Amniotic epithelial cell (primary cell): ENCODE measurements at places on chromosomes 12 and 14.
A peak's percentile ranks its signal among the peaks of the same experiment; 100 is the strongest.

DNA sequence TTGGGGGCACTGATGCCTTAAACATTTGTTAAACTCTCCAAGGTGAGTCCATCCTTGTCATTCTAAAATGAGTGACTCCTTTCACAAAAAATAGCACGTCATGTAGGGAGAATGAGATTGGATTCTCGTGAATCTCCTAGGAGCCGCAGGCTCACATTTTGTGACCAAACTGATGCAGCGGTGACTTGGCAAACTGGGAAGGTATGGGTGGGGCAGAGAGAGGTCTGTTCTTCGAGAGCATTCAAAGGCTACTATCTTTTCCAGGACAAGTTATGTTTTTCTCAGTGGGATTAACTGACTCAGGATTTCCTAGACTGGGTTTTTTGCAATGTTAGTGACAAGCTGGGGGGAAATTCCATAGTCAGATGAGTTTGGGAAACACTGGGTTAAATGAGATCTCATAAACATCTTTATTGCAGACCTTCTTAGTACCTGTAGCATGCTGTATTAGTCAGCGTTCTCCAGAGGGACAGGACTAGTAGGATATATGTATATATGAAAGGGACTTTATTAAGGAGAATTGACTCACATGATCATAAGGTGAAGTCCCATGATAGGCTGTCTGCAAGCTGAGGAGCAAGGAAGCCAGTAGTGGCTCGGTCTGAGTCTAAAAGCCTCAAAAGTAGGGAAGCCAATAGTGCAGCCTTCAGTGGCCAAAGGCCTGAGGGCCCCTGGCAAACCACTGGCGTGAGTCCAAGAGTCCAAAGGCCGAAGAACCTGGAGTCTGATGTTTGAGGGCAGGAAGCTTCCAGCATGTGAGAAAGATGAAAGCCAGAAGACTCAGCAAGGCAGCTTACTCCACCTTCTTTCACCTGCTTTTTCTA lies 61.0 kb downstream of the FOXN4 start:
- DNase-seq, result no peak

- DNase-seq, result no peak
These were observed 17.0 kb upstream of the IL22 start for GRCh38 chr12:68270358-68270757.

- DNase-seq, result no peak
These were observed 78.8 kb downstream of the CRACR2A start for GRCh38 chr12:3673981-3674708.

GRCh38 chr14:89947344-89947743 lies 7.2 kb downstream of the EFCAB11 start:
- DNase-seq, result no peak

- DNase-seq, result peak; percentile 79
These were observed 39.0 kb downstream of the SLC38A4 start for GRCh38 chr12:46786774-46787173.

- peak; percentile 92 for DNase-seq
These were observed 202.7 kb downstream of the PRKD1 start for GRCh38 chr14:29724991-29725390.

DNA sequence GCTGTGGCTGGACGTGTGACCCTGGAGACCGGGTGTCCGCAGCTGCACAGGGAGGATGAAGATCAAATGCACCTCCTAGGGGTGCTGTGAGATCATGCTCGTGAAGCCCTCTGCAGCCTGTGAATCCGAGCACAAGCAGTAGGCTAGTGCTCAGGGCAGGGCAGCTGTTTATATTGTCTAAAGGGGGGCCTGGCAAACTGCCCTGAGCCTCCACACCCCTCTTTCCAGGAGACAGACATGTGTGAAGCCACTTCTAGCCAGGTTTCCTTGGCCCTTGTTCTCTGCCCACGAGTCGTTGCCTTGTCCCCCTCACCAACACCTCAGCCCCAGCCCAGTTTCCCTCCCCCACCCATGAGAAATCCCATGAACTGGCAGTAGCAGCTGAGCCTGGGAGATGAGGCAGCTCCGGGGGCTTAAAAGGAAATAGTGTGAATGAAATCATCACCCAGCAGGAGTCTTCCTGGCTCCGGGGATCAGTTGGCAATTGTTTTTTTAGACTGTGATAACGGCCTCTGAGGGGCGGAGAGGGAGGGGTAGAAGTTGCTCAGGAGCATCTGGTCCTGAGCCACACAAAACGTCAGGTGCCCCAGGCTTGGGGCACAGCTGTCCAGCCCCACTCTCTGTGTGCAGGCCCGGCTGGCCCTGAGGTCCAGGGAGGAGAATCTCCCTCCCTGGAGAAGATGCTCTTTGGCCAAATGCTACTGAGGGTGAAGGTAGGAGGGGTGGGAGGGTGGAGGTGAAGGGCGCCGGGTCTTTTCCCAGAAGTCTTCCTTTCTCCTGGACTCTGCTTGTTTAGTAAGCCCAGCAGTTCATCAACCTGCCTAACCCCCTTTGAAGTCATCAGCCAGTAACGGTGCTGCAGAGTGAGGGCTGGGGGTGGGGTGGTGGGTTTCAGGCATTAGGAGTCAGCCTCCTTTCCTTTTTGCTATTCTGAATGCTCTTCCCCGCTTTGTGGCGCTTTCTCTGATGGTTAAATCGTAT lies 4.0 kb downstream of the FGF6 start:
- DNase-seq, result no peak

- no peak for DNase-seq
These were observed 369.2 kb downstream of the NAV3 start for GRCh38 chr12:78199926-78200325.

DNA sequence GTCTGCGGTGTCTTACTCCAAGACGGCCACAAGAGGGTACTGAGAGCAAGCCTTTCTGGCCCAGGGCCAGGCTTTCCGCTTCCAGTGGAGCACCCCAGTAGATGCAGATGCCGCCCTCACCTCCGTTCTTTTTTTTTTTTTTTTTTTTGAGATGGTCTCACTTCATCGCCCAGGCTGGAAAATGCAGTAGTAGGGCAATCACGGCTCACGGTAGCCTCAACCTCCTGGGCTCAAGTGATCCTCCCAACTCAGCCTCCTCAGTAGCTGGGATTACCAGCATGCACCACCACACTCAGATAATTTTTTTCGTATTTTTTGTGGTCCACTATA lies 5.6 kb upstream of the LBHD2 start:
- peak; percentile 72 for DNase-seq

DNA sequence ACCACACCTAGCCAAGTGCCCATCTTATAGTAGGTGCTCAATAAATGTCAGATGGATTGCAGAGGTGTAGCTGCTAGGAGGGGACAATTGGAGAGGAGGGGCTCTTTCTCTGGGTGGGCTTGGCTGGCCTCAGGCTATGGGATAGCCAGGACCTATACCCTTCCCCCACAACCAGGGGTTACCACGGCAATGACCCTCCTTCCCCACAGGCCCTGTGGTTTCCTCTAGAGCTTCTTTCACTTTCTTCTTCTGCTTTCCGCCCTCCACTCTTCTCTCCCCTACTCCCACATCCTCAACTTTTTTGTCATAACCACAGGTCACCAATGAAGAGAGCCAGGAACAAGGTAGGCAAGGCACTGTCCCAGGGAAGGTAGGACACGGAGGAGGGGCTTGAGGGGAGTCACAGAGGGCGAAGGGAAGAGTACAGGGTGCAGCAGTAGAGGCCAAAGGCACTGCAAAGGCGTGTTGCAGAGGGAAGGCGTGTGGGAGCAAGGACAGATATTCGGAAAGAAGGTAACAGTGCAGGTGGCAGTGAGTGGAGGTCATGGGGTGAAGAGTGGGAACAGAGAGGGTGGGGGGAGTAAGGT lies 1.9 kb upstream of the ITGB7 start:
- DNase-seq, result no peak

- no peak for DNase-seq
These were observed 47.4 kb upstream of the TRAF3 start for GRCh38 chr14:102729825-102730224.

DNA sequence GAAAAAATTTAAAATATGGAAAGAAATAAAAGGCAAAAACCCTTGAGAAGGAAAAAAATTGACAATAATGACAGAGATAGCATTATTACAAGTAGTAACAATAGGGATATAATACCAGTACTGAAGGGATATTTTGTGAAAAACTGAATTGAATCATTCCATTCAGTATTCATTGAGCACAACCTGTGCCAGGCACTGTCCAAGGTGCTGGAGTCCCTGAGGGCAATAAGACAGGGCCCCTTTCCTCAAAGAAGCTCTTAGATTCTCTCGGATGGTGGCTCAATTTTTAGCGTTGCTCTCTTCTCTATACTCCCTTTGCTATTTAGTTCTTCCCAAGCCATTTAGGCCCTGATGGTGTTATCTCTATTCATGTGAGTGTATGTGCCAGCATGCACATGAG lies 34.3 kb upstream of the GAS2L3 start:
- DNase-seq, result peak; percentile 15

GRCh38 chr14:51518711-51519110 lies 133.0 kb upstream of the FRMD6 start:
- no peak for DNase-seq

- DNase-seq, result no peak
These were observed 83.2 kb downstream of the BCL11B start for GRCh38 chr14:99188731-99189191.

GRCh38 chr14:75434138-75434889 lies 6.5 kb downstream of the JDP2 start:
- peak; percentile 72 for DNase-seq

- no peak for DNase-seq
These were observed 220.2 kb upstream of the NAV3 start for GRCh38 chr12:77610446-77610845.

GRCh38 chr12:131939007-131939406 lies 9.9 kb downstream of the PUS1 start:
- no peak for DNase-seq

DNA sequence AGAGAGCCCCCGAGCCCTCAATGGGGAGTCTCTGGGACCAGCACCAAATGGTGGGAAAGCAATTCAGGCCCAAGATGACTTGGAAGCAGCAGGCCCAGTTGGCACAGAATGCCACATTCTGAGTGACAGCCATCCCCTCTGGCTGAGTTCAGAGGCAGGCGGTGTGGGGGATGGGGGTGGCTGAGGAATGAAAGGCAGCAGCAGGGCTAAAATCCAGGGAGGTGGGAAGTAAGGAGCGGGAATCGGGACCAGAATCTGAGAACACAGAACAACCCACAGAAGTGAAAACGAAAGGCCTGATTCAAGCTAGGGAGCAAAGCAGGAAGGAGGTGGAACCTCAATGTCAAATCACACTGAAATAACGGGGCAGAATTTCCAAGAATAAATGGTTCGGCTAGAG lies 171.2 kb downstream of the CALM1 start:
- DNase-seq, result no peak

GRCh38 chr12:13326076-13326475 lies 129.6 kb downstream of the EMP1 start:
- no peak for DNase-seq

DNA sequence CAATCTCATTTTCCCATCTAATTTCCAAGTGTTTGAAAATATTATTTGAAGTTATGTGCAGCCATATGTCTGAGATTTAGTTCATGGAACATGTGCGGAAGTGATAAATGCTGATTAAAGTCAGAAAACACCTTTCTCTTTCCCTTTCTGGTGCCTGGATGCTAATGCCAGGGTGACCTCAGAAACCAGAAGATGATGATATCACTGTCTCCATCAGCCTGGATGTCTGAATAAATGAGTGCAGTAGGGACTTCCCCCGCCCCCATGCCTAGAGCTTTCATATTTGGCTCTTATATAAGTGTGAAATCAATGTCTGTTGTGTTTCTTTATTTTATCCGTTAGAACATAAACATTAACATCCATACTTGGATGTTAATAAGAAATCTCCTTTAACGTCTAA lies 261.9 kb upstream of the LRIG3 start:
- no peak for DNase-seq

GRCh38 chr12:23423097-23423687 lies 526.3 kb downstream of the SOX5 start:
- DNase-seq, result no peak

DNA sequence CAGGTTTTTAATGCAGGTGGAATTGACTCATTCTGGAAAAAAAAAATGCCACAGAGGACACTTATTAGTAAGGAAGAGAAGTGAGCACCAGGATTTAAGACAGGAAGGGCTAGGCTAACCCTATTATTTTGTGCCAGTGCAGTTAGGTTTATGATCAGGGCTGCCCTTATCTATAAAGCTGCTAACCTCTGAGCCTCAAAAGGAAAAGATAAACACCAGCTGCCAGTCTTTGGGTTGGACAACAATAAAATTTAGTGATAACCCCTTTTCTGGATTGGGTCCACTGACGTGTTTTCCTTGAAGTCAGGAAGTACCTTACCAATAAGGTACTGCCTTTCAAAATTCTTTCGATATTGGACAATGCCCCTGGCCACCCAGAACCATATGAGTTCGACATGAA lies 128.9 kb downstream of the NUBPL start:
- DNase-seq, result no peak

DNA sequence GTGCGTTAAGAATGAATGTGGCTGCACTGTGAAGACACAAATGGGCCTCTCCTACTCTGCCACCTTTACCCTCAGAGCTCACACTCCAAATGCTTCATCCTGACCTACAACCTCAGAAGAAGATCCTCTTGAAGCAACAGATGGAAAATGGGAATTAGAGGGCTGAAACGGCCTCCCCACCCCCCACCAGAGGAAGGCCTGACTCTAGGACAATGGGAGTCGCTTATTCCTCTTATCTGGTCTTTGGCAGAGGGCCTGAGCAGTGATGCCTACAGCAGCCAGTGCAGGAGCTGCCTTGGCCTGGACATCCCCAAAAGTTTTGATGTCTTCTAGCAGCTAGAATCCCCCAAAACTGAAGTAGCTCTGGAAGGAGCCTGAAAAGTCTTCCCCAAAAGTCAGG lies 29.2 kb downstream of the BTBD7 start:
- peak; percentile 26 for DNase-seq

GRCh38 chr14:83594874-83595273 lies 1935.1 kb upstream of the FLRT2 start:
- no peak for DNase-seq

DNA sequence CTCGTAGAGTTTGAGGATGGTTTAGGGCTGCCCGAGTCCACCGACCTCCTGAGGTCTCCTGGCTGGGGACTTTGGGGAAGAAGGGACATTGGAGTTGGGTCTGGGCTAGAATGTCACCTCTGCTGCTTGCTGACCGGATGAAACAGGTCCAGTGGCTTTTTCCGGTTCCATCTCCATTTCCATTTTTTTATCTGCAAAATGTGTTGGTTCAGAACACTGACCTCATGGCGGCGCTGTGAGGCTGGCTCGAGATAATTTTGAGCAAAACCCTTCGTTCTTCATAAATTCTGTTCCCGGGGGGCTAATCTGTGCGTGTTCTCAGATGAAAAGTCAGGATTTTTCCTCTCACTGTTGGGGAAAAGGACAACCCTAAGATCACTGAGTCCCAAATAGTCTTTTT lies 11.7 kb upstream of the MYL2 start:
- no peak for DNase-seq
